Activated naive CD4-positive, alpha-beta T cell treated with anti-CD3 and anti-CD28 coated beads, Interleukin-2, amount 10 ng/mL, durations not matched to agents 7 days and 5 days (primary cell): ENCODE measurements at places on chromosomes 1 and 21.

DNA sequence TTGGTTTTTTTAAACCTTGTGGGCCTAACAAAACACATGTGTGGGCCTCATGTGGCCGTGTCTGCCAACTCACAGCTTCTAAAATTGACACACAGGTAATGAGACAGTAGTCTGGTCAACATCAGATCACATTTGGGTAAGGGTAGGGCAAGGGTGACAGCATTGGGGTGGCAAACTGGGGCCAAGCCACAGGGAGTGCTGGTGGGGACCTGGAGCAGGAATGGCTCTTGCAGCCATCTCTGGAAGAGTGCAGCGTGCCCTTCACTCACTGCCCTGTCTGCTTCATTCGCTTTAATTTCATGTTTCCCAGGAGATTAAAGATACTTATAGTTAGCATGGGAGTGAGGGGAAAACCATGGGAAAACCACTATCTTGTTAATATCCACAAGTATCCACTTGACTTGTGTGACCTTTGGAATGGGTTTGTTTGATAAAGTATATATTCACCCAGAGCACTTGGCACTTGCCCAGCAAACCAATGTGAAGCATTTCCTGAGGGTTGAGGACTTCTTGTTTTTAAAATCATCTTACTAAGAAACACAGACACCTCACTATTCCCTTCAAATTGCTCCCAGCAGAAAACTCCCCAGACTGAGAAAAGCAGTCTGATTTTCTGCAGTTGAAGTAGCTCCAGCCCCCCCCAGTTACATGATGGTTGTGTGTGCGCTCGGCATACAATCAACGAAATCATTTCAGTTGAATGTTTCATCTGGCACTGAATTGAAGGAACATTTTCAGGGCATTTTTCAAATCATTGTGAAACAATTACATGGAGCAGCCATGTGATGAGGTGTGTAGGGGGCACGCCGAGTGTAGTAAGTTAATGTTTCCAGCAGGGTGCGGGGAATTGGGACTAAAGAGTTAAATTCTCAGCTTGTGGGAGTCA lies 175.7 kb downstream of the VPS13D start:
- no peak for DNase-seq

GRCh38 chr1:13813398-13814012 lies 113.5 kb downstream of the PRDM2 start:
- peak; percentile 67 for DNase-seq

GRCh38 chr1:219302697-219303096 lies 129.0 kb downstream of the LYPLAL1 start:
- DNase-seq: no peak

- no peak for DNase-seq
These were observed 432.9 kb downstream of the PLPP3 start for GRCh38 chr1:56146449-56146848.

DNA sequence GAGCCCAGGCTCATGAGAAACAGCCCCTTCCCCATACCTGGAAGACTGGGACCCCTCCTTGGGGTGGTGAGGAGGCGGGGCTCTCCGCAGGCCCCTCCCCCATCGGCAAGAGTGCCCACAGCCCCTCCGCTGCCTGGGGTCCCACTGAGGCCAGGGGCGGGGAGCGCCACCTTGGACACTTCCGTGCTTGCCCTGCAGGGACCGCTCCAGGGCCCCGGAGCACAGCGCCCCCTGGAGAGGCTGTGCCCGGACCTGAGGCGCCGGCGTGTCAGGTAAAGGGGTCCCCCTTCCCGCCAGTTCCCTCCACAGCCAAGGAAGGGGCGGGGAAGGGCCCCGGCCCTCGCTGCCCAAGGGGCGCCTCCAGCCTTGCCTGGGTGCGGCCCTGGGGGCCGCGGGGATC lies 21.5 kb downstream of the INAVA start:
- no peak for DNase-seq

DNA sequence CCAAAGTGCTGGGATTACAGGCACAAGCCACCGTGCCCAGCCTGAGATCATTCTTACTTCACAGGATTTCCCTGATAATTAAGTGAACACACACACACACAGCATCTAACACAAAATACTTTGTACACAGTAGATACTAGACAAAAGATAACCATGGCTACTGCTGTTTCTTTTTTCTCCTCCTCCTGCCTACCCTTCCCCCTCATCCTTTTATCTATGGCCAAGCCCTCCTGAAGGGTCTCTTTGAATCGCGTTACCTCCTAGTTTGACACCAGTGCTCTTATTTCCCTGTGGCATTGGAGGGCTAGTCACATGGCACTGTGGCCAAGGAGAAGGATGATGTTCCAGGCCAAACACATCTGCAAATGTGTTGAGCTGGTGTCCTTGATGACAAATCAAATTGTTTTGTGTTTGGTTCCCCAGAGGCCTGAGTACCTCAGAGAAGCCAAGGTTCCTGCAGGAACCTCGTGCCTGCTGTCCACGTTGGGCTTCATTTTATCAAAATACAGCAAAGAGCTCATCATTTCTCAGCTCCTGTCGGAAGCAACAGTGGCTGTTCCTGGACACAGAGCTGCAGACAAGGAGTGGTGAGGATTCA lies 20.6 kb downstream of the NDUFS5 start:
- no peak for DNase-seq

DNA sequence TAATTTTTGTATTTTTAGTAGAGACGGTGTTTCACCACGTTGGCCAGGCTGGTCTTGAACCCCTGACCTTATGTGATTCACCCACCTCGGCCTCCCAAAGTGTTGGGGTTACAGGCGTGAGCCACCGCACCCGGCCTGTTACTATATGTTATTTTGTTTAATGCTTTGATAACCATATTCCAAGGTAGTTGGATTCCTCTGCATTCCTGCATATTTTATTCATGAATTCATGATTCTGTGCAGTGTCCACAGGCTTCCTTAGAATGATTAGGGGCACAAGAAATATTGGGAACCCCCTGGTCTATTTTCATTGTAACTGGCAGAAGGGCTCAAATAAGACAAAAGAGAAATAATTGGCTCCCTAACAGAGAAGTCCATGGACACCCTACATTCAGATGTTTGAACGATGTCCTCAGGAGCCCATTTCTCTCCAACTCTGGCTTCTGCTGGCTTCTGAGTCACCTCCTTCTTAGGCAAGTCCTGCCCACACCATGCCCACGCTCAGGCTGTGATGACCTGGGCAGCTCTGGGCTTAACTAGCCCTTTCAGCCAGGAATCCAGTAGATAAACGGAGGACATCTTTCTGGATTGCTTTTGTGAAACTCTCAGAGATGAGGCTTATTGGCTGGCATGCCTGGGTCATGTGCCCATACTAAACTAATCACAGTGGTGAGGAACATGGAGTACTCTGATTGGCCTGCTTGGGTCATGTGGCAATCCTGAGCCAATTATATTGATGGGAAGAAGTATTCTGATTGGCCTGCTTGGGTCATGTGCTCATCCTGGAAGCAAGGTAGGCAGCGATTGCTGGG lies 32.6 kb downstream of the TNFRSF8 start:
- no peak for DNase-seq

GRCh38 chr1:186781730-186782129 lies 47.0 kb upstream of the PLA2G4A start:
- no peak for DNase-seq

DNA sequence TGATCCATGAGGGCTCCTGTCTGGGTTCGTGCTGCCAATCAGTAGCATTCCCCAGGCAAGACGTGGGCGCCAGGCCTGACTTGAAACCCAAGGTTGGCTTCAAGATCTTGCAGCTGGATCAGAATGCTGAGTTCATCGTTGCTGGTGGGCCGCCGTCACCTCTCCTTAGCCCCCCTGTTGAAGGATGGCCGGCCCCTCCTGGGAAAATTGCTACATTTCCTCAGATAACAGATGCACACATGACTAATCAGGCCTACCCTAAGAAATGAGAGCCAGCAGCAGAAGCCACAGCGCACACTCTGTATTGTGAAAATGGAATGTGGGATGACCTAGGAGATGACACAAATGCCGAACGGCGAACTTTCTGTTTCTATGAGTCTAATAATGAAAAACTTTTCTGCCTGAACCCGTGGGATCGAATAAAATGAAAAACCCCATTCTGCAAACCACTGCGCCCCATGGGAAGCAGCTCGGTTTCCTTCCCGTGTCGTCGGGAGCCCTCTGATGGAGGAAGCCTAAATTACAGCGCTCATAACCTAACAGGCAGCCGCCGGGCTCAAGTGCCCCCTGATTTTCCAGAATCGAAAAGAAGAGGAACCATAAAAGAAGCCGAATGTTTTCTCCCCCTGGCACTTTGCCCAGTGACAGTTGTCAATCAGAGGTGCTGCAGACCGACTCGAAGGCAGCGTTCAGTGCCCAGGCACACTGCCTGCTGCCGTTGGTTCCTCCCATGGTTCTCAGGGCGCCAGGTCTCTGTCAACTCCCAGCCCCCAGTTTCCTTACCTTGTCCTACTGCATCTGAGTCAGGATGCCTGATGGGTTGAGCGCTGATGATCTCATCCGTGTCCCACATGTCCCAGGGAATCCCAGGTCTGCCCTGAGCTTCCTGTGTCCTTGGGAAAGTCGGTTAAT lies 38.2 kb upstream of the H6PD start:
- DNase-seq: peak; percentile 72

- DNase-seq: no peak
These were observed 1.4 kb downstream of the RIPK4 start for GRCh38 chr21:41765420-41765821.

- DNase-seq: no peak
These were observed 31.1 kb downstream of the KLHDC7A start for GRCh38 chr1:18511874-18512150.

DNA sequence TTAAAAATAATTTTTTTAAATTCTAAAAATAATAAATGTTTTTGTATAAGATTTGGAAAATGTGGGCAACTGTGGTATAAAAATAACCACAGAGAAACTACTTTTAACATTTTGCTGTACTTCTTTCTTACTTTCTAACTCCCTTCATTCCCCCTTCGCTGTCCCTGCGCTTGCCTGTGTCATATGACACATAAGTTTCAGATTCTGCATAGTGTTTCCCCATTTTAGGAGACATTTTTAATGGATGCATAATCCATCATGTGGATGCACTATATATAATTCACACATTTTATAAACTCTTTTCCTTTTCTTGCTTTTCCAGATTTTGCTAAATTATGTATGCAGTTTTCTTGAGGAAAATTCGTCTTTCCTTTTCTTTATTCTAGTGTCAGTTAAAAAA lies 16.3 kb downstream of the ATG4C start:
- DNase-seq: no peak

DNA sequence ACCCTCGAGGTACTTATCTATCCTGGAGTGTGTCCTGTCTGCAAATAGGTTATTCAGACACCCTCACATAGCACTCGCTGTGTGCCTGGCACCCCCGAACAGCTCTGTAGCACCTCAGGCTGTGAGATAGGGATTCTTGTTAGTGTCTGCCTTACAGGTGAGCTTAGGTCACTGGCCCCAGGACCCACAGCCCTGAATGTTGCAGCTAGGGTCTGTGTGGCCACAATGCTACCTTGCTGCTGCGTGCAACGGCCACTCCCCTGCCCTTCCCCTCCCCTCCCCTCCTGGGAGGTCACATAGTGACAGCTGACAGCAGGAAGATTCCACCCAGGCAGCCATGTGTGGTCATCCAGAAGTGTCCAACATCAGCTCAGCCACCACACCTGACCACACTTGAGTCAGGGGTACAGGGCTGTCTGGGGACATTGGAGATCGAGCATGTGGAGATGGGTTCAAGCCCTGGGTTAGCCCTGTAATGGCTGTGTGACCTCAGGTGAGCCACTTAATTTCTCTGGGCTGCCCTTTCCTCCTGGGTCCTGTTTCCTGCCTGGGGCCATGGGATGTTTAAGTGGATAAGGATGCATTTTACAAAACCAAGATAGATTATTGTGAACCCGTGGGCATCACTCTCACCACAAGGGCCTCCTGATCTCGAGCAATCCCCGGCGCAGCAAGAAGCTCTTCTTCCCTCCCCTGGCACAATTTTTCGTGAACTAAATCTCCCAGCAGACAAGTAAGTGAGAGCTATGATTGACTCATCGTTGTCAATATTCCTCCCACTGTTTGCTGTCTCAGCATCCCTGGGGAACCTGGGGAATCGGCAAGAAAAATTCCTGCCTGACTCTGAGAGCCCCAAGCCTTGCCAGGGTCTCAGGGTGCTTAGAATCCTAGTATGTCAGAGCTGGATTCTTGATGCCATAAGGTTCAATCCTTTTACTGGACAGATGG lies 208.7 kb downstream of the PTPRU start:
- DNase-seq: no peak

GRCh38 chr1:226609836-226610455 lies 61.4 kb downstream of the STUM start:
- no peak for DNase-seq

- DNase-seq: peak; percentile 43
These were observed 115.4 kb upstream of the RAB4A start for GRCh38 chr1:229155472-229155871.

DNA sequence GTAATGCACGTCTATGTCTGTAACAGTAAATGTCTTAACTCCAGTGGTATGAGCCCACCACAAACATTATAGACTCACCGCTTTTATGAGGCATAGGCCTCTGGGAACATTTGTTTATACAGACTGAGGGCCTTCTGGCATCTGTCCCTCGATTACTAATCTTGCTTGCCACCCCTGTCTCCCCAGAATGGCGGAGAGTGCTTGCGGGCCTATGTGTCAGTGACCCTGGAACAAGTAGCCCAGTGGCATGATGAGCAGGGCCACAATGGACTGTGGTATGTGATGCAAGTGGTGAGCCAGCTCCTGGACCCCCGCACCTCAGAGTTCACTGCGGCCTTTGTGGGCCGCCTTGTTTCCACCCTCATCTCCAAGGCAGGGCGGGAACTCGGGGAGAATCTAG lies 18.3 kb upstream of the SHISA4 start:
- DNase-seq: no peak

- DNase-seq: no peak
These were observed 23.1 kb upstream of the CTPS1 start for GRCh38 chr1:40956407-40956806.

DNA sequence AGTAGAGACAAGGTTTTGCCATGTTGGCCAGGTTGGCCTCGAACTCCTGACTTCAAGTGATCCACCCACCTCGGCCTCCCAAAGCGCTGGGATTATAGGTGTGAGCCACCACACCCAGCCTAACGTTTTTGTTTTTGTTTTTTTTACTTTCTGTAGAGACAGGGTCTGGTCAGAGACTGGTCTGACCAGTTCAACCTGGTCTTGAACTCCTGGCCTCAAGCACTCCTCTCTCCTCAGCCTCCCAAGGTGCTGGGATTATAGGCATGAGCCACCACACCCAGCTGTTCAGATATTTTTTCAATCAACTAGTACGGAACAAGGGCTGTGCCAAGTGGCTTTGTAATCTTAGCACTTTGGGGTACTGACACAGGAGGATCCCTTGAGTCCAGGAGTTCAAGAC lies 209.5 kb downstream of the RERE start:
- no peak for DNase-seq

GRCh38 chr1:9453375-9453774 lies 85.9 kb upstream of the SLC25A33 start:
- DNase-seq: no peak

DNA sequence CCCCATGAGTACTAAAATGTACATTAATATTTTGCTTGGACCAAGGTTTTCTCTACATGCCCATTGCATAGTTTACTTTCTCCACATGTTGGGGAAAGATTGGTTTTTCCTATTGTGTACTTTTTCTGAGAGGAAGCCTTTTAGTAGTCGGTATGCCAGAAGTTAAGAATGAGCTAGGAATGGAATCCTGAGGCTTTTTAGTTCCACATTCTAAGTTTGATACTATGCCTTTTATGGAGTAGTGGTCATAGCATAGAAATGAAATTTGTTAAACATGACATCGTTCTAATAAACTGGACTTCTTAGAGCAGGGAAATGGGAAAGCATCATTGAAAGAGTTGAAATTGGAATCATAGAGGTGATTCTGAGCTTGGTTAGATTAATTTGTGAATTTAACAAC lies 64.3 kb downstream of the BCL9 start:
- DNase-seq: no peak
